Activated CD4-positive, alpha-beta T cell treated with anti-CD3 and anti-CD28 coated beads, Interleukin-2, amount 50 U/mL, for 16 hours (primary cell): ENCODE measurements at places on chromosomes 5 and 9.

- peak; percentile 82 for DNase-seq
These were observed 2.5 kb upstream of the PSMD5 start for GRCh38 chr9:120845255-120845654.

DNA sequence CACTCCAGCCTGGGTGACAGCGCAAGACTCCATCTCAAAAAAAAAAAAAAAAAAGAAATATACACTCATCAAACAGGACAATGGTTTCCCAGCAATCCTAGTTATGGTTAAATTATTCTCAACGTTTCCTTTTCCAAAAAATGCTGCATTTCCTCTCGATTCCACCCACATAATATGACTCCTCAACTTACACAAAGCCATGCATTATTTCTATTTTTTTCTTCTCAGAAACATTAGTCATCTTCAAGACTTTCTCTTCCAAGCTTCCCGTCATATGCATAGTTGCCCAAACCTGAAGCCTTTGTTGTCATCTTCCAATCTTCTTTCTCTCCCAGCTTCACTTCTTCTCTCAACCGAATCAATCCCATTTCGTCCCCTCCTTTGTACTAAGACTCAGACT, 61.4 kb upstream of the RANBP6 start:
- DNase-seq, result no peak

DNA sequence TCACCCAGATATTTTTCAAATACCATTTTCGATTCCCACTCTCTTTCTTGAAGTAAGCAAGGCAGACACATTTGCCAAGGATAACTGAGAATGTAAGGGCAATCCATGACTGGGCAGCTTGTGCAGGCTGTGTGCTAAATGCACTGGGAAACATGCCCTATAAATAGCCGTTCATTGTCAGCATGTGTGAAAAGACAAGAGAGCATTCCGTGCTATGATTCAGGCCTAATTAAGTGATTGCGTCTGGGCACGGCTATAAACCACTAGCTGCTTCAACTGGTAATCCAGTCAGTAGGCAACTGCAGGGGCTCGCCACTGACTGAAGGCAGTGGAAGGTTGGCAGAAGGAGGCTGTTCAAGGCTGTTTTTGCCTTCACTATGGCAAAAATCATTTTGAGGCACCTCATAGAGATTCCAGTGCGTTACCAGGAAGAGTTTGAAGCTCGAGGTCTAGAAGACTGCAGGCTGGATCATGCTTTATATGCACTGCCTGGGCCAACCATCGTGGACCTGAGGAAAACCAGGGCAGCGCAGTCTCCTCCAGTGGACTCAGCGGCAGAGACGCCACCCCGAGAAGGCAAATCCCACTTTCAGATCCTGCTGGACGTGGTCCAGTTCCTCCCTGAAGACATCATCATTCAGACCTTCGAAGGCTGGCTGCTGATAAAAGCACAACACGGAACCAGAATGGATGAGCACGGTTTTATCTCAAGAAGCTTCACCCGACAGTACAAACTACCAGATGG, at the start of gene HSPB3:
TSS of gene HSPB3 (plus strand) at position 287 of the 745 bp plus-strand sequence. CDS start at position 378, 91 bp downstream.
- no peak for DNase-seq

- DNase-seq, result peak; percentile 48
These were observed 486 bp downstream of the NPDC1 start for GRCh38 chr9:137045294-137046087.

DNA sequence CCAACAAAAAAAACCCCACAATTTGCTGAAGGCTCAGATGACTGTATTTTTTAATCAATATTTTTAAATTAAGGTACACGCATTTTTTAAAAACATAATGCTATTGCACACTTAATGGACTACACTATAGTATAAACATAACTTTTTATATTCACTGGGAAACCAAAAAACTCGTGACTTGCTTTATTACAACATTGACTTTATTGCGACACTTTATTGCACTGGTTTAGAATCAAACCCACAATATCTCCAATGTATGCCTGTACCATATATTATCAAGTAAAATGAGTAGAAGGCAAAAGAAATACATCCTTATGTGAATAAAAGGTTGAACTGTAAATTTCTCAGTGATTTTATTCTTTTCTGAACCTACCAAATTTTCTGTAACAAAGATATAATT, 53.7 kb downstream of the RICTOR start:
- no peak for DNase-seq

DNA sequence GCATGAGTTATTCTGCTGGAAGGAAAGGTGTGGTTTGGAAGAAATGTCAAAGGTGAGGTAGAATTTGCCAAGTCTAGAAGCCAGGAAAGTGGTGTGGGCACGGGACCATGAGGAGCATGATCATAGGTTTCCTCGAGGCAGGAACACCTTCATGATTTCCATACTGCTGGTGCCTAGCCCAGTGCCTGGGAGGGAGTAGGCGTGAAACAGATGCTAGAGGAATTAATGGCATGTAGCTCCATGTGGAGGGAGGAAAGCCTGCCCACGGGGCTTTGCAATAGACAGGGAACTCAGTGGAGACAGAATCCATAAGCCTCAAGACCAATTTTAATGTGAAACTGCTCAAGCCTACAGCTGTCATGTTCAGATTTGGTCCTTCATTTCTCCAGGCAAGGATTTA, 35.1 kb downstream of the TTLL11 start:
- no peak for DNase-seq

DNA sequence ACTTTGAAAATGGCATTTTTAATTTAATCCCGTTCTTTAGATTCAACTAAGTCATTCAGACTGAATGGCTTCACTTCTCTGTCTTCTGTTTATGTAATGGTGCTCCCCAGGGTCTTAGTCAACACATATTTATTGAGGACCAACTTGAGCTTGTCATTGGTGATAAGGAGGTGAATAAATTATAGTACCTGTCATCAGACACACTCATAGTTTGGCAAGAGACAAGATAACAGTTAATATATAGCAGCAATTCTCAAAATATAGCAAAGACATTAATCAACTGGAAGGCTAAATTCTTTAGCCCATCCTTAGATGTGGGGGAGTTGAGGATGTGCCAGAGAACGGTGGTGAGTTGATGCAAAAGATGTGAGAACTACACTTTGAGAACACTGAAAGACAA, 78.4 kb downstream of the MACIR start:
- DNase-seq, result no peak

- no peak for DNase-seq
These were observed 6.6 kb downstream of the ISL1 start for GRCh38 chr5:51389577-51390463.

GRCh38 chr5:121158451-121158850, 693.2 kb upstream of the FTMT start:
- DNase-seq, result no peak

DNA sequence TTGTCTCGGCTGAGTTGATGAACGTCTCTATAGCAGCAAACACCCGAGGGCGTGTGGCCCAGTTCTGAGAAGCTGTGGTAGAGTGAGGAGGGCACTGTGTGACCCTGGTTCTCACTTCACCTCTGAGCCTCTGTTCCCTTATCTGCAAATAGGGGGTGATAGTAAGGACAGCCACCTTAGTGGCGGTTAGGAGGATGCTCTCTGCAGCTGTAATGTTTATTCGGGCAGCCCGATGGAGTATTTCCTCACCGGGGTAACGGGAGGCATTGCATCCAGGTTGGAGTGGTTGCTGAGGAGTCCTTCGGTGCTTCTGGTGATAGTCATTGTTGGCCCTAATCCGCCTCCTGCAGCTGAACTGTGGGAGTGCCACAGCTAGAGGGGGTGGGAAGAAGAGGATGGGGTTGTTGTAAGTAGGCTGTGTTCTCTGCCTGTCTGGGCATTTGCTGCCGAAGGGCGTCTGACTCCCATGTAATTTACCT, 13.9 kb downstream of the PRRC2B start:
- DNase-seq, result no peak

GRCh38 chr5:159095151-159095721, 4.5 kb downstream of the EBF1 start:
- DNase-seq, result no peak

DNA sequence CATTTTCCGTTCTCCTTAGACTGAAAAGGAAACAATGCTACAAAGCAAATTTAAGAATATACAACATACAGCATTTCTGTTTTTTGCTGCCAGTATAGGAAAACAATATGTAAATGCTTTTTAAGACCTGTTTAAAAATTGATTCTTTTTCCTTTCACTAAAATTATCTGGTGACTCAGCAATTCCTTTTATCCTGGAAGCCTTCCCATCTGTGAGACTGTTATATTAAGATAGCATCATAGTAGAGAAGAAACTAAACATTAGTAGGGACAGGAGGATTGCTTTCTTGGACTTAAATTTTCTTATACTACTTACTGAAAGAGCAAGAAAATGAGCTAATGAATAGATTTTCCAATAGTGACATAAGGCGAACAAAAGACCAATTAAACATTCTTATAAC, 30.0 kb upstream of the GPR21 start:
- no peak for DNase-seq

DNA sequence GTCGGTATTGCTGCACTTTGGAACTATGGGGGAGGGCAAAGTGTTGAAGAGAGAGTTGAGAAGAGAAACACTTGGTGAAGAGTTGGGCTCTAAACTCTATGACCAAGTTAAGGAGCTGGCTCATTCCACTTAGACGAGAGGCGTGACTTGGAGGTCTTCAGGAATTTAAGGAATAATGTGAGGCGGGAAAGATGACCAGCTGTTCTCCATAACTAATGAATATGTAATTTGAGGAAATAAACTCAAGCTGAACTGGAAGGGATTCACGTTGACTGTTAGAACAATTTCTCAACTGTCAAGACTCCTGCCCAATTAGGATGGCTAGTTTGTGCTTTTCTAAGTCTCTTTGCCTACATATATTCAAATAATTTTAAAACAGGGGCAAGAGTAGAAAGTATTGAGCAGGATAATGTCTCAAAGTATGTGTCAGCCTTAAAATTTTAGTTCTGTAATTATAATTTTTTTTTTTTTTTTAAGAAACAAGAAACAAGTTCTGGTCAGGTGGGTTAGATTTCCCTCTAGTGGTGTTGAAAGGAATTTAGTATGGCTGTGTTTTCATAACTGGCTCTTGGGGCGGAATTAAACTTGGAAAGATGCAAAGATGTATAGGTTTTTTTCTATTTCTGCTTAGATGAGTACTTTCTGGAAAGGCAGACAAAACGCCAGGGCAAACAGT, 33.4 kb downstream of the TMEM252 start:
- no peak for DNase-seq

GRCh38 chr9:121735065-121735792, 83.8 kb downstream of the DAB2IP start:
- DNase-seq, result peak; percentile 39

DNA sequence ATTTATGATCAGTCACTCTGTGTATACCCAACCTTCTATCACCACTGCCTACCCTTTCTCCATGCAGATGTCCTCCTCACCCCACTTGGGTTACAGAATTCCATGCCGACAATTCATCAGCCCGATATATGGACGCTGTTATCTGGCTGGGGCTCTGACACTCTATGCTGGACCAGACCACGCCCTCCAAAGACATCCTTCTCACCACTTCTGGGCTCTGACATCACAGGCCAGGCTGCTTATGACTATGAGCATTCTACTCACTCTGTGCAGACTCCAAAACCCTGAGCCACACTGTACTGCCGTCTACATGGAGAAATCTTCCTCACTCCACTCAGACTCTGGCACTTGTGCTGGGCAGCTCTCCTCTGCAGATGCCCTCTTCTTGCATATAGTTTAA, 7.6 kb upstream of the AK3 start:
- no peak for DNase-seq

- no peak for DNase-seq
These were observed 125.2 kb downstream of the CAMK4 start for GRCh38 chr5:111349429-111349828.

- no peak for DNase-seq
These were observed 26.4 kb upstream of the STC2 start for GRCh38 chr5:173354645-173355044.

- DNase-seq, result no peak
These were observed 211.4 kb downstream of the DEPDC1B start for GRCh38 chr5:60488466-60489130.

- DNase-seq, result no peak
These were observed 12.7 kb upstream of the ZCCHC7 start for GRCh38 chr9:37107701-37108100.

DNA sequence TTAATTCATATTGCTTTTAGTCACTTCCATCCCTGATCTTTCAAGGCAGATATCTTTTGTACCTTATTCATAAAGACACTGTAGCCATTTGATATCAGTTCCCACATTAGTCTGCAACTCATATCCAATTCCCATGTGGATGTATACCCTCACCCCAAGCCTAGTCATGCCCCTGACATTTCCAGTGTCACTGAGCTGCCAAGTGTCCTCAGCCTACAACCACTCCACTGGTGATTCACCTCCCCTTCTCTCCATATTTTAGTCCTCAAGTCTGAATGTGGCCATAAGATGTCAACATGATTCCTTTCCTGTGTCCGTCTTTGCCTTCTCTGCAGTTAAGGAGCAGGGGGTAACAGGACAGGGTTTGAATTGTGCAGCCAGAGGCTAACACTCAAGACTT, 346.9 kb downstream of the RAB3C start:
- no peak for DNase-seq

DNA sequence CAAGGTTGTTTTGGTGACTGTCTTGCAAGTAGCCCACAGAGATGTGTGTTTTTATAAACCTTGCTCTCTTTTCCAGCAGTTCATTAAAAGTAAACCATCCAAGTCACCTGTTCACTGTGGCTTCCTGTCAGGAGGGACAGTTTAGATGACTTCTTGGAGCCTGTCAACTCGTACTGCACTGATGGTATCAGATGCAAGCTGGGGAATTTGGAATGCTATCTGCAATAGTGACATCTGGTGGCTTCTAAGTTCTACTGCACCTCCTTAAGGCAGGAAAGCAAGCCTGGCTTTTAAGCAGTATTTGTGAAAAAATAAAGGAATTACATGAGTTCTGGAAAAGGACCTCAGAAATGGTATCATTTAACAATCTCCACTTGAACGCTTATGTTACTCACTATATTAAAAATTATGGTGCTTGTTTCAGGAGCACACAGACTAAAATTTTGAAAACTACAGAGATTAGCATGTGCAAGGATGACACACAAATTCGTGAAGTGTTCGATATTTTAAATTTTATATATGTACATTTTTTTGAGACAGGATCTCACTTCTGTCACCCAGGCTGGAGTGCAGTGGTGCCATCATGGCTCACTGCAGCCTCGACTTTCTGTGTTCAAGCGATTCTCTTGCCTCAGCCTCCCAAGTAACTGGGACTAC, 164.0 kb downstream of the TTC39B start:
- DNase-seq, result peak; percentile 37

DNA sequence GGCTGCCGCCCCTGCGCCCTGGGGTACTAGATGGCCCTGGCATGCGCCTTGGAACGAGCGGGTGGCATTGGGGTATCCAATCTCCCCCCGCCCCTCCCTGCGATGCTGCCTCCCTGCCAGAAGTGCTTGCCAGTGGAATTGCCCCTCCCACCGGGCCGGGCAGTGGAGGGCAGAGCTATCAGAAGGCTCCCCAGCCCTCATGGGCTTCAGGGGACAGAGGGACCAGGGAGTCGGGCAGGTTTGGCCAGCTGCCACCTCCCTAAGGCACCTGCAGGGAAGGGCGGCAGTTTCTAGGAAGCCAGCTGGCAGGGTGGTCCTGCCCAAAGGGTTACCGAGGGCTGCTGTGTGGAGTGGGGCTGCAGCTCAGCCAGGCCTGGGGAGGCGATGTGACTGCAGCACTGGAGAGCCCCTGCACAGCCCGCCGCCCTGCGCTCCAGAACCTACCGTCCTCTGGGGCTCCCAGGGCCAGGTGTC, 52.8 kb upstream of the EGFL7 start:
- DNase-seq, result no peak

GRCh38 chr9:89543111-89543510, 45.2 kb upstream of the SEMA4D start:
- DNase-seq, result no peak
